ENCODE measurements at places on chromosomes 2 and 18. TPM values are rescaled to one million over a fixed set of nuclear protein-coding genes. Genes with fewer than 3 reads are reported as not detected.
A peak's percentile ranks its signal among the peaks of the same experiment; 100 is the strongest.

The KIF1A gene
- total RNA-seq = 3.9 TPM

- no peak for DNase-seq
Observed at GRCh38 chr2:104812286-104812685, 41.6 kb upstream of the POU3F3 start.

DNA sequence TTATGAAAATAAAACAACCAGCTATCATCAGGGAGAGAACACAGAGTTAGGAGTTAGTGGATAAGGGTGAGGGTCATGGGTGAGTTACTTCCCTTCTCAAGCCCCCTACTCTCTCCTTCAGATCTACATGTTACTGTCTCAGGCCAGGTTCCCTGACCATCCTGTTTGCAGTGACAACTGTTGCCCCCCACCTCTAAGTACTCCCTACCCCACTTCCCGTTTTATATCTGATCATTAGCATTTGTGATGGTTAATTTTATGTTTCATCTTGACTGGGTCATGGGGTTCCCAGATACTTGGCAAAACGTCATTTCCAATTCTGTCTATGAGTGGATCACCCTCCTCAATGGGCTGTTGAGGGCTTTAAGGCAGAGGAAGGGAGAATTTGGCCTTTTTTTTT, 32.8 kb upstream of the ATP8B1 start:
- DNase-seq = no peak

The ERFE gene
- total RNA-seq = 1.1 TPM

DNA sequence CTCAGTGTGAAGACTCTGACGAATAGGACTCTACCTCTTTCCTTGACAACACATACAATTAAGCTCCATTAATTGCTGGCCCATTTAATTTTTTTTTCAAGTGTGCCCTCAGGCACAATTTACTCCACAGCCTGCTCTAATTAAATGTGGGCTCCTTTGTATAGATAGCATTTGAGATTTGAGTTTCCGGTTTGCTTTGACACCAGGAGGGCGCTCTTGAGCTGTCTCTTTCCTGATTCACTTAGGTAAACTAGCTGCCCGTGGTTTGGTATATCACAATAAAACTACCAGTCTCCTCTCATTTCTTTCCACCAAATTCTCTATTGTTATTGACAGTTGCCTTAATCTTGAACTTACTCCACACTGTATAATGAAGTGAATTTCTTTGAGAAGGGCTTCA, 666.0 kb downstream of the DSC3 start:
- DNase-seq = no peak

- no peak for DNase-seq
Observed at GRCh38 chr2:148900350-148900837, 25.4 kb downstream of the KIF5C start.

DNA sequence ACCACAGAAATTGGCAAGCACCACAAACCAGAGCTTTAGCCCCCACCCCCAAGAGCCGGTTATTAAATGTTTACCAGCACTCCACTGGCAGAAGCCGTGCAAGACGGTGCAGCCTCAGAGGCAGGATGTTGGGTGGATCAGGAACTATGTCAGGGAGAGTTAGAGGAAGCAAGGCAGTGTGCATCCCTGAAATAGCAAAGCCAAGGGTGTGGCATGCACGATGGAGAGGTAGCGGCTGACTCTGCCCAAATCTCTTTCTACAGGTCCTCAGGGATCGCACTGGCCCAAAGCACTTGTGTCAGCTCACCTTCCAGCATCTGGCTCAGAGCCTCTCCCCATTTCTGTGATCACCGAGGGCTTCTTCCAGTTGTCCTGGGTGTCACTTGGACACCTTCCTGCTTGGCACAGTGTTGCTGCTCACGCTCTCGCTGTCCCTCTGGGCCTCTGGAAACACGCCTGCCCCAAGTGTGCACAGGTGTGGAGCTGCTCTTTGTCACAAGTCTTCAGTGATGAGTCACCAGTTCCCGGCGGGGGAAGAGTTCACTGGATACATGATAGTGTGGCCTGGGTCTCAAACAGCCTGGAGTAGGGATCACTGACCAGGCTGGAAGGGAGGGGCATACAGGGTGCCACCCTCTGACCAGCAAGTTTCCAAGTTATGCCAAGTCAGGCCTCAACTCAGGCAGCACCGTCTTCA, 17.3 kb upstream of the B3GNT7 start:
- peak; percentile 61 for DNase-seq

The HMSD gene
- not detected for total RNA-seq

The AGXT gene
- not detected for total RNA-seq

DNA sequence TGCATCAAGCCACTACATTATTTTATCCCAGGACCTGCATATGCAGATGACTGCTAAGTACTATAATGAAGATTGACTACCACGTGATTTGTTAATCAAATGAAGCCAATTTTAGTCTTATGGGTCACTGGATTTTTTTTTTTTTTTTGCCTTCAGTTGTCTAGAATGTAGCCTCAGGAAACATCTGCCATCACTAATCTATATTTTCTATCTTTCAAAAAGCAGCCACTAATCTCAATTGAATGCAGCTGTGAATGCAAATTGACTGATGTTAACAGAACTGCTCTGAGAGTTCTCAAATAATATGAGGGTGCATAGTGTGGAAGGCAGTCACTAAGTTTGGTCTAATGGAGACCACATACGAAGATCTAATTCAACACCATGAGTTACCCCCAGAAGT, 106.3 kb downstream of the ABCA12 start:
- no peak for DNase-seq

DNA sequence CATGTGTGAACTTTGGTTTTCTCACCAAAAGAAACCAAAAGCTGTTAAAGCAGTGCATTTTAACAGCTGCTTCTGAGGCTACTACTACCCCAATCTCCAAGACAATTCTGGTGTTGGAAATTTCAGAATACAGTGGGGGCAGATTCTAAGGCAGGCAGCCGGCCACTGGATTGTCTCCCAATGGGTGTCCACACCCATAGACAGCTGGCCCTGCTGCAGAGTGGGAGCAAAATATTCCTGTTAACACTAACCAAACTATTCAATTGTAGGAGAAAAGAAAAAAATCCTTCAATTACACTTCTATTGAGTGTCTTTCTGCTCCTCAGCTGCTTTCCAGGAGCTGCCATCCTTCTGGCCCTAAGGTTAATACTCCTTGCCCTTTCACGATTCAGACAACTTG, 223.7 kb downstream of the ALK start:
- no peak for DNase-seq

The OTOS gene
- not detected for total RNA-seq

DNA sequence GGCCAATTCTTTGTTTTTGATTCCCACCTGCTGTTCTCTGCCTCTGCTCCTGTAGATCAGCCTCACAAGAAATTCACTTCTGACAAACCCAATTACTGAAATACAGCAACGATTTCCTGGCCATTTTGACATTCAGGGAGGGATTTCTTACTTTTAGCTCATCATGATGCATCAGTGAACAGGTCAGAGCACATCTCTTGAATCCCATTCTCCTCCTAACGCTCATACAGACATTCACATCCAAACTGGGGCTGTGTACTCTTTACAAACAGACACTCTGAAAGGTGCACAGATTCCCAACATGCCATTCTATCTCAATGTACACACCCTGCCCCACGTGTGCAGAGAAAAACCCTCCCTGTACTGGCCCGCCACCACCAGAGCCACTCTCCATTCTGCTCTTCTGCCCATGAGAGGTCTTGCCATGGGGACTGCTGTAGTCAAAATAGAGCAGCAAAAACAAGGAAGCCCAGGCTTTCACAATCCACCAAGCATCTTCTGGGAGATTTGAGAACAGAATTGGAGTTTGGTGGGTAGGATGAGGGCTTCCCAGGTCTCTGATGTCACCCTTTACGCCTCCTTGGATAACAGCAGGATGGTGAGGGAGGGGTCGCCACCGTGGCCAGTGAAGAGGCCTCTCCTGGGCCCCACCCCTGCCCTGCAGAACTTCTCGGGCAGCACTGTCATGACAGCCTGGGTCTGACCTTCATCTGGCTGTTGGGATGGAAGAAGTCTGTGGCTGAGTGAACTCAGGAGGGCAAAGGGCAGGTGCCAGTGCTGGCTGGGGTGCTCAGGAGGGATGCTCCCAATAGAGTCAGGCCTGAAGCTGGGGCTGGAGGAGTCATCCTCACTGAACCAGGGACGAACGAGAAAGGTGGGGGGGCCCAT, 41.9 kb upstream of the ZFP36L2 start:
- no peak for DNase-seq

The TRAF3IP1 gene
- total RNA-seq = 9.7 TPM

The ZNF397 gene
- total RNA-seq = 32.1 TPM

- peak; percentile 19 for DNase-seq
Observed at GRCh38 chr2:236968880-236969534, 116.7 kb upstream of the COPS8 start.

The ARHGAP15 gene
- 5.8 TPM for total RNA-seq

GRCh38 chr18:30682672-30683071, 359.9 kb downstream of the DSC3 start:
- no peak for DNase-seq

GRCh38 chr18:5914951-5915350, 19.6 kb upstream of the TMEM200C start:
- no peak for DNase-seq

Data from stomach (tissue), 19 donors.